AG10803 (cell line): ENCODE measurements at places on chromosomes 16 and 17.

- no peak for DNase-seq
Measured at GRCh38 chr17:51640108-51640622, 379.8 kb downstream of the UTP18 start.

GRCh38 chr17:67283731-67284516 lies 38.9 kb upstream of the HELZ start:
- no peak for DNase-seq

GRCh38 chr16:84830765-84831384 lies 11.1 kb downstream of the CRISPLD2 start:
- no peak for DNase-seq

DNA sequence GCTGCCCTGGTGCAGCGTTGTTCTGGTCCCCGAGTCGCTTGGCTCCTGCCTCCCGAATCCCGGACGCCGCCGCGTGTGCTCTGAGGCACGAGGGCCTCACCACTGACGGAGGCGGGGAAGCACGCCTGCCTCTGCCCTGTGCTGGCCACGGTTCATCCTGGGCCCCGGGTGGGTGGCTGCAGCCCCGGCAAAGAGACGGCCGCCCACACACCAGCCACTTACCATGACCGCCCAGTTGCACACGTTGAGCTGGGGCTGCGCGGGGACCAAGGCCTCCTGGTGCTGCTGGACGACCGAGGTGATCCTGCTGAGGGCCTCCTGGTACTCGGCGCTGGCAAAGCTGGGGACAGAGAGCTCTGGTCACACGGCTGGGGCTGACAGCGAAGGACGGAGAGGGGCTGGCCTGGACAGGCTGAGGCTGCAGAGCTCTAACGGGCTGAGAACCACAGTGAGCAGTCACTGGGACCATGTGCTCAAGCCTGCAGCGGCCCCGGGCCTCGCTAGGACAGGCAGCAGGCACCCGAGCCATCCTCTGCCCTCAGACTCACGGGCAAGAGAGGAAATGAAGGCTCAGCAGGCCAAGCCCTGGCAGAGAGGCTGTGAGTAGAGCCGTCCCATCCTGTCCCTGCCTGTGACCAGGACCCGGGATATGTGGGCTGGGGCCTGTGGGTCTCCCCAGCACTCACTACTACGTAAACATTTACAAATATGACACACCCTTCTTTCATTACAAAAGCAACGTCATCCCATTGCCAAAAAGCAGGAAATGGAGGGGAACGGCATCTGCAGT lies 6.3 kb upstream of the APRT start:
- DNase-seq = no peak

- peak; percentile 72 for DNase-seq
Measured at GRCh38 chr16:728131-728889, 1.4 kb downstream of the HAGHL start.

GRCh38 chr16:50313596-50314478 lies 47.5 kb downstream of the ADCY7 start:
- DNase-seq = peak; percentile 83

DNA sequence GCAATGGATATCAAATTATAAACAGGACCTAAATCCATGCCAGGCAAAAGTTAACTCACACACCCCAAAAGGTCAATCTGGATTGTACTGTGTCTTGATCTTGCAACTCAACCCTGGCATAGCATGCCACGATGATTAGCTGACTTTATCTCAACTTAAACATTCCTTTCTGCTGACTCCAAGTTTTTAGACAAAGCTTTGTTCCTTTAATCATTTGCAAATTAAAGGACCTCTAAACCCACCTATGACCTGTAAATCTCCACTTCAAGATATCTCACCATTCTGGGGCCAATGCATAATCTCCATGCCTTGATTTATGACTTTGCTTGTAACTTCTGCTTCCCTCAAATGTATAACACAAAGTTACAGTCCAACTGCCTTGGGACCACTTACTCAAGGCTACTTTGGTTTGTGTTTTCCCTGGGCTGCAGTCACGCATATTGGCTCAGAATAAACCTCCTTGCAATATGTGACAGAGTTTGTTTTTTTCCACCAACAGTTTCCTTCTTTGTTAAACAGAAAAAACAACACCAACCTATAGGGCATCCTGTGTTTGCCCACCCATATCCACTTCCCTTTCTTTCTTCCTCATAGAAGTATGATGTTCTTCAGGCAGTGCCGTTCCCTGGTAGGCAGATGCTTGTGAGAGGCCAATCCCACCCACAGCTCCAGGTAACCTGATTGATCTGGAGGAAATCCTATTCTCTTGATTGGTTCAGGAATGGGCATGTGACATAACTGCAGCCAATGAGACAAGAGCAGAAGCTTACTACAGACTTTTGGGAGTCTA lies 390.6 kb upstream of the ERCC4 start:
- DNase-seq = no peak

DNA sequence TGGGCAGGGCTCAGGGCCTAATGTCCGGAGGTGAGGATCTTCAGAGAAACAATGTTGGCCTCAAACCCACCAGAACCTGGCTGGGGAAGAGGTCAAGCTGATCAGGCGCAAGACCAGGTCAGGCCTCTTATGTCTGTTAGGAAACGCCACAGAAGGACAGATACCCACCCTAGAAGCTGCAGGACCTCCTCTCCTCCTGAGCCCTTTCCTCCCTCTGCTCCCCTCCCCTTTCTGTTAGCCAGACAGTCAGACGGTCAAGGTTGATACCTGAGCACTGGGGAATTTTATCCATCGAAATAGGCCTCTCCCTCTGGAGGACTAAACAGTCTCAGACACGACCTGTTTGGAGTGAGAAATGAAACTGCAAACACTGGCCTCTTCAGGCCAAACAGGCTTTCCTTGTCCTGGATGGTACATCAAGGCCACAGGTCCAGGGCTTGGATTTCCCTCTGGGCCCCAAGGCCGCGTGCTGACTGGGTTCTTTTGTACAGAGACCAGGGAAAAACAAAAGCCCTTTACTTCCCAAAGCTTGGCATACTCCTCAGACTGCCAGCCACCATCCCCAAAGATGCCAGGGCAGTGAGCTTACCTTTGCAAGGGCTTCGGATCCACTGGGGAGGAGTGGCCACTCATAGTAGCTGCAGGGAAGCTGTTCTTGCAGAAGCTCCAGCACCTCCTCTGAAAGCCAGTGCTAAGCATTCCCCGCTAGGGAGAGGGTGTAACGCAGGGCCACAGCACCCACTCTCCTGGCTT lies 135.8 kb downstream of the CCDC182 start:
- DNase-seq = no peak

GRCh38 chr16:87465306-87465705 lies 27.5 kb downstream of the ZCCHC14 start:
- peak; percentile 90 for DNase-seq

GRCh38 chr17:321386-321941 lies 31.1 kb downstream of the RPH3AL start:
- no peak for DNase-seq

GRCh38 chr17:73785958-73786743 lies 141.9 kb upstream of the SDK2 start:
- DNase-seq = no peak

DNA sequence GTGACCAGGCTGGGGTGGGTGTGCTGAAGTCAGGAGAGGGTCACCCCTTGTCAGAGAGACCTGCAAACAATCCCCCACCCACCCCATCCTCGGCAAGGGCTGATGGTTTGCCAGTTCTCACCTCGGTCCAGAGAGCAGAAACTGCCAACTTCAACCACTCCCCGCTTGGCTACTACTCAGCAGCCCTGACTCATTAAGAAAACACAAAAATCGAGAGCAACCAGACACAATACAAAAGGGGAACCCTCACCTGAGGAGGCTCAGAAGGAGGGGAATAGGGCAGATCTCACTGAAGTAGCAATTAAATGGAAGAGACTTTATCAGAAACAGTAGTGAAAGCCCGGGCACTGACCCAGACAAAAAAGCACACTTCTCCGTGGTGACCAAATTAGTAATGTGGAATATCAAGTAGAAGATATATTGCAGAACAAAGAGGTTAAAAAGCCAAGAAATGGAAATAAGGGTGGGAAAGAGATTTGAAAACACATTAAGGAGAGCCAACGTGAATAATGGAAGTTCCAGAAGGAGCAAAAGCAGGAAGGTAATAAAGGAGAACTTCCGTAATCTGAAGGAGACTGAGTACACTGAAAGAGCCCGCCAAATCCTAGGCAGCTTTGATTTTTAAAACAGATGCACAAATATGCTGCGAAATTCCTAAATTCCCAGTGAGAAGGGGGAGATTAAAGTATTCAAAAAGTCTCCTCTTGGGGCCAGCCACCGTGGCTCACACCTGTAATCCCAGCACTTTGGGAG lies 23.6 kb downstream of the CENPV start:
- peak; percentile 20 for DNase-seq

GRCh38 chr16:1308036-1308976 lies 1.1 kb upstream of the UBE2I start:
- DNase-seq = peak; percentile 41

- DNase-seq = no peak
Measured at GRCh38 chr16:81581107-81581506, 136.5 kb downstream of the CMIP start.

- no peak for DNase-seq
Measured at GRCh38 chr16:81797443-81797842, 18.4 kb downstream of the PLCG2 start.

DNA sequence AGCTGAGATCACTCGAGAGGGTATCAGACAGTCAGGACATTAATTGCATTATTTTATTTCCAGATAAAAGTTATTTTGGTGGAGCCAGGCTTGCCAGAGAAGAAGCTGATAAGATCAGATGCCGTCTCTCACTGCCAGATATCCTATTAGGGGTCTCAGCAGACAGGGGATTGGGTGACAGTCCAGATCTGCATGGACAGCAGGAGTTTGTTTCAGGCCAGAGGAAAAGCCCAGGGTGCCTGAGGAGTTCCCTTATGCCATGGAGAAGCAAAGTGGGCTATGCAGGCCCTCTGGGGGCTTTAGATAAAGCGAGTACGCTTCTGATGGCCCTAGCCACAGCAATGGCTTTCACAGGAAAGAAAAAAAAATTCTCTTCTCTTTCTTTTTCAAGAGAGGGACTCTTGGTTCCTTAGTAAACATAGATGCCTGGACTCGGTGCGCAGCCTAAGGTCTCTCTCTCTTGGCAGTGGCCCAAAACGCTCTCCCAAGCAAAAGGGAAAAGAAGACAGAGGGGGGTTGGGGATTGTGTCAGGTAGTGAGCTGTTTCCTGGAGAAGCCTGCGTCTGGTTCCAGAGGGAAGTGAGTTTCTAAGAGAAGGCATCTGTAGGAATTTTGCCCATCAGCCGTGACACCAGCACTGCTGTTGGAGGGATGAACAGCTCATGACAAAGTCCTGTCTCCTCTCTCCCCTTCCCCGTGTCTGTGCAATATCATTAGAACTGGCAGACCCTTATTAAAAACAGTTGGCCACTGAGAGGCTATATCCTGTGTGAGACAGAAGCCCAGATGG lies 166.3 kb upstream of the FOXF1 start:
- DNase-seq = no peak

DNA sequence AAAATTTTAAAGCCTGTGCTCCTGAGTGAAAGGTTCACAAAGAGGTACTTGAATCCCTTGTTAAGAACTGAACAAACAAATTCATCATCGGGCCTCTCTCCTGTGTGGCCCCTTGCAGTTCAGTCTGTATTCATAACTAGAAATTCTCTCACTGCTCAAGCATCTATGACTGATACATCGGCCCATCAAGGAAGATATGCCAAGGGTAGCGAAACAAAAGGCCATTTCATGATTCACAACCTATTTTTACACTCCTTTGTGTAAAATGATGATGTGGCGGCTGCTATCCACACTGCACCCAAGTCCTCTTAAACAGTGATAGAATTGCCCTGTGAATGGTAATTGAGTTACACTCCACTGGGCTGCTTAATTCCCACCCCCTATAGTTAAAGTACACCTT lies 204.6 kb downstream of the STX8 start:
- DNase-seq = peak; percentile 81

DNA sequence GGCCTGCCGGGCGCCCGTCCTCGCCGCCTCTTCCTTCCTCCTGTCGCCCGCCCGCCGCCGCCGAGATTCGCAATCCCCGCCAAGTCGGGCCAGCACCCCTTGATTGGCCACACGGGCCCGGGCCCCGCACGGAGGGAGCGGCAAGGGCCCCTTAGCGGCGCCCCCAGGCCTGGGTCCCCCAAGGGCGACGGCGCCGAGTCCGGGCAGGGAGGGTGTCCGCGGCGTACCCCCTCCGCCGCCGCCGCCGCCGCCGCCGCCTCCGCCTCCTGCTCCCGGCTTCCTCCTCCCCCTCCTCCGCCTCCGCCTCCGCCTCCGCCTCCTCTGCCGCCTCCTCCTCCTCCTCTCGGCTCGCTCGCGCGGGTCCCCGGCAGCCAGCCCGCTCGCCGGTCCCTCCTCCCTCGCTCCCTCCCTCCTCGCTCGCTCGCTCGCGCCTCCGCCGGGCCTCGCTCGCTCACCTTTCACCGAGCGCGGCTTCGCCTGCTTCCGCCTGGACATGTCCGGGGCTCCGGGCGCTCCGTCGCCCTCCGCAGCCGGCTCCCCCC lies 561 bp downstream of the ZNF423 start:
- peak; percentile 67 for DNase-seq

GRCh38 chr16:60100371-60100770 lies 1366.3 kb upstream of the GOT2 start:
- no peak for DNase-seq

GRCh38 chr17:6323626-6324356 lies 111.1 kb downstream of the AIPL1 start:
- no peak for DNase-seq

- DNase-seq = no peak
Measured at GRCh38 chr17:29107084-29107483, 64.1 kb downstream of the PIPOX start.

DNA sequence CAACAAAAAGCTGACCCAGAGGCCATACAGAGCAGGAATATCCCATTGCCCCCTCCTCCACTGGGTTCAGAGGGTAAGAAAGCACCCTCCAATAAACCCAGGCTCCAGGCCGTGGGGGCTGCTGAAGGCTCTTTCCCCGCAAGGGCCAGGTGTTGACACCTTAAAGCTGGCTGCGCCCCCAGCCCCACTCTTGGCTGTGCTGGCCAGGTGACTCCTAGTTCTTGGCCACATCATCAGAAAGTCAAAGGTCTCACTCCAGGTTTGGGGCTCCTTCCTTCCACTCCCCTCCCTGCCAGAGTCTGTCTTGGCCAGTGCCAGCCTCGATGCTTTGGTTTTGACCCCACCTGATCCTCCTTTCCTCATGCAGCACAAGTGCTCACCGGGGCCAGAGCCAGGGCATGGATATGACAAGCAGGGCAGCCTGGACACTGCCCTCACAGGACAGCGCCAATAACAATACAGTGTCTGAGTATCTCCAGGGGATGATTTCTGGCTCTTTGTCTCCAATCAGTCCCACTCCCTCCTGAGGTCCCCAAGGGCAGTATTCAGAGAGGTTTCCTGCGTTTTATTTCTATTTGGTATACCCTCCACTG lies 8.2 kb downstream of the SLC46A1 start:
- no peak for DNase-seq

- peak; percentile 80 for DNase-seq
Measured at GRCh38 chr16:87278191-87279093, 38.8 kb downstream of the C16orf95 start.

DNA sequence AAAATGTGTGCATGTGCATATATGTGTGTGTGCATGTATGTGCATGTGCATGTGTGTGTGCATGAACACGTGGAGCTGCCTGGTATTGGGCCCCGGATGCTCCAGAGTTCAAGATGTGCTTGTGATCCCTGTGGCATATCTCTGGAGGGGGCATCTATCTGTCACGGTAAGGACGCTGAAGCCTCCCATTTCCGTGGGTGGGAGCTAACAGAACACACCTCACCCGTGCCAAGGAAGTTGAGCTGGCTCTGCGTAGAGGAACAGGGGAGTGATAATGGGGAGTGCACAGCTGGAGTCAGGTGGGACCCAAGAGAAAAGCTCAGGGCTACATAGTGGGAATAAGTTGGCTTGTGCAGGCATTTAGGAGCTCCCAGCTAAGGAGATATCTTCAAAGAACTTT lies 12.7 kb downstream of the ELMO3 start:
- DNase-seq = no peak

- peak; percentile 77 for DNase-seq
Measured at GRCh38 chr17:527247-527646, 174.6 kb upstream of the RPH3AL start.
